ENCODE measurements at places on chromosomes 3 and 15. TPM values are rescaled to one million over a fixed set of nuclear protein-coding genes. Genes with fewer than 3 reads are reported as not detected.

Gene NUP210
- total RNA-seq = under 0.01 TPM

Gene MRAS
- 20.1 TPM for total RNA-seq

Gene CCDC71
- total RNA-seq = 31.1 TPM

Gene ABHD2
- total RNA-seq = 81.6 TPM

Gene GOLGA8S
- 0.15 TPM for total RNA-seq
